IPS-NIHi11 (cell line): ENCODE measurements at places on chromosomes 11 and 22.

DNA sequence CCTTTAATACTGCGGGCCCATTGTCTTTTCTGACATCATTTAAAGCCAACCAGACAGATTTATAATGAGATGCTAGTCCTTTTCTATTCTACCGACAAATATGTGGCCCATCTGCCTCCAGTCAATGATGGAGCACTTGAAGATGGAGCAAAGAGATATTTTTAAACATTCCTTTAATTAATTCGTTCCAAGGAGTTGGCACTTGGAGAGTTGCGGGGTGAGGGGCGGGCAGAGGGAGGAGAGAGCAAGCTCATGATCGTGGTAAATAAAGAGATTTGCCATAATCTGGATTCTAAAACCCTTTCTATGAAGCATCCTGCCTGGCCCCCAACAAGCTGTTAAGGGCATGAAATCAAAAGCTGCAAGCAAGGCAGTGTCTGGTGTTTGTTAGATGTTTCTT is 5.0 kb downstream of the SLC1A2 start:
- no peak for DNase-seq

GRCh38 chr22:19524170-19525115 is at the start of gene CLDN5:
TSS of gene CLDN5 (minus strand) at chr22:19524410. CDS start at chr22:19524255, 155 bp downstream.
- peak; percentile 90 for DNase-seq

GRCh38 chr11:15793043-15793996 is 563.0 kb downstream of the SOX6 start:
- no peak for DNase-seq

- DNase-seq = no peak
Measured at GRCh38 chr11:12411393-12411792, 34.0 kb downstream of the PARVA start.

- DNase-seq = no peak
Measured at GRCh38 chr11:111938687-111939160, 1.6 kb downstream of the DIXDC1 start.

- DNase-seq = no peak
Measured at GRCh38 chr22:36606114-36606513, 77.1 kb upstream of the EIF3D start.

DNA sequence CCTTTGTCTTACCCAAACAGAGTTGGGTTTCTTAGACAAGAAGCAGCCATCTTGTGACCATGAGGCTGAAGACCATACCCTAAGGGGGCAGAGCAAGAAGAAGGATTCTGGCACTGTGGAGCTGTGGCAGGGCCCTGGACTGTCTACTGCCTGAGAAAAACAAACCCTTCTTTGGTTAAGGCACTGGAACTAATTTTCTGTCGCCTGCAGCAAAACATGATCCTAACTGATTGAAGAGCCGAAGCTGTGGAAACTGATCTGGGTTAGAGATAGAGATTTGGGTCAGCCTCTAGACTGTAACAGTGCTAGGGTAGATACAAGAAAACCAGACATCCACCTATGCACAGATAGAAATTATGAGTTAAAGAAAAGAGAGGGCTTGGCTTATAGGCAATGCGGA is 11.3 kb upstream of the ACER3 start:
- no peak for DNase-seq

DNA sequence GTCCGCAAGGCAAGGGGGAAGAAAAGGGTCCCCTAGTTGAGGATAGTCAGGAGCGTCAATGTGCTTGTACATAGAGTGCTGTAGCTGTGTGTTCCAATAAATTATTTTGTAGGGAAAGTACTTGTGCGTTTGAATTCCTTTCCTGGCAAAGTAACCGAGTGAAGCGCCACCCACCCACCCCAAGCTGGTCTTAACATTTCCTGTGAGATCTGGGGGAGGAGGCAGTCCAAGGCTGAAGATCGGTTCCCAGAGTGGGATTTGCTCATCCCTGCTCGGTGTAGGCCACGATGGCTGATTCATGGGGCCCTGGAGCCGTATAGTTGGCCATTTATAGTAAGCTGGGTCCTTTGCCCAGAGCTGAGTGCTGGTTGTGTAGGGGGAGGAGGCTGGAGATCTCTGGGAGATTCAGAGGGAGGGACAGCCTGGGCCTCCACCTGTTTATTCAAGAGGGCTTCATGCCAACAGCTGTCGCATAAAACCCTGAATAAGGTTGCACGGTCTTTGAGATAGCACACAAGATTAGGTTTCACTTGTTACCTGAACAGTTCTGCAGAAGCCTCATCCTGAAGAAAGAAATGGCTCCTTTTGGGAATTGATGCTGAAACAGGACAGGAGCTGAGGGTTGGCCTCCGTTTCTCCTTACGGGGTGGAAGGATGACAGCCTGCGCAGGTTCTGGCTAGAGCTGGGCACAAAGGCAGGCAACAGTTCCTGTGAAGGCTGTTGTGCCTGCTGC is 2.4 kb downstream of the ATF4 start:
- no peak for DNase-seq

GRCh38 chr11:110921742-110922521 is 209.7 kb upstream of the ARHGAP20 start:
- peak; percentile 19 for DNase-seq

GRCh38 chr22:50047346-50047745 is 10.8 kb downstream of the TTLL8 start:
- DNase-seq = no peak

DNA sequence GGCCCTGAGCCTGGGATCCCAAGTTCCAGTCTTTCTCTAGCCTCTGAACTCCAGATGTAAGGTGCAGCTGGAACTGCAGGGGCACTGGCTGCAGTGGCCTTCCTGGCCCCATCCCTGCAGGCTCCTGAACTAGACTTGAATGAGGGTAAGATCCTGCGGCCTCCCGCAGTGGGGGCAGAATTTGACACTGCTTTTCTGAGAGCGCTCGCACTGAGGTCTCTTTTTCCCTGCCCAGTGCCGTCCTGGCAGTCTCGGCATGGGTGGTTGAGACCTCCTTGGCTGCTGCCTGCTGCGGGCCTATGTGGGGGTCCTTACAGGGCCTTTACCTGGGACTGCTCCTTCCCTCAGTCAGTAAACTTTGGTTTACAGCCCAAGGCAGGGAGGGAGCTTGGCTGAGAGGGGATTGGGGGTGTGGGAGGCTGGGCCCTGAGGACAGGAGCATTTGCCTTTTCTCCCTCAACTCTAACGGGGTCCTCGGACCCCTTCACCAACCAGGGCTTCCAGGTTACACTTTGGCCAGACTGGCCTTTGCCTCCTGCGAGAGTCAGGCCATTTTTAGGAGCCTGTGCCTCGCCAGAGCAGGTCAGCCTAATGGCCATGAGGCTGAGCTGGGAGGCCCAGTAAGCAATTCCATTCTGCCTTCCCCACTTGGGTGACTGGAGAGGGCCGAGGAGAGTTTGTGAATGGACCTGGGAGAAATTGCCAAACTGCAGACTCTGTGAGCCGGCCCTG is 35.4 kb downstream of the FAM83F start:
- no peak for DNase-seq

DNA sequence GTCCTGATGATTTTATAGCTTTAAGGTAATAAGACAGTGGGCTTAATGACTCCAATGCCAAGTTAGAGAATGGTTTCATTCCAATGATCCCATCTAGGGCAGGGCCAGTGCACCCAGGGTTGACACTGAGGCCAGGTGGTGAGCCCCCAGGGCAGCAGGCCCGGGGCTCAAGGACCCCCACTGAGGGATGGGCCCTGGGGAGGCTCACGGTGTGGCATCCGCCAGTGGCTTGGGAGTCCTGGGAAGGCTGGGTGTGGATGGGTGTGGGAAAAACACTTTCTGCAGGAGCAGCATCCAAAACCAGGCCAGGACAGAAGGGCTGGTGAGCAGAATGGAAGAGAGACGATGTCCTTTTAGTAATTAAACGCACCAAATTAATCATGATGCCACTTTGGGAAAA is 626.3 kb downstream of the TBC1D22A start:
- no peak for DNase-seq

GRCh38 chr22:48600681-48601080 is 1227.0 kb downstream of the BRD1 start:
- no peak for DNase-seq

DNA sequence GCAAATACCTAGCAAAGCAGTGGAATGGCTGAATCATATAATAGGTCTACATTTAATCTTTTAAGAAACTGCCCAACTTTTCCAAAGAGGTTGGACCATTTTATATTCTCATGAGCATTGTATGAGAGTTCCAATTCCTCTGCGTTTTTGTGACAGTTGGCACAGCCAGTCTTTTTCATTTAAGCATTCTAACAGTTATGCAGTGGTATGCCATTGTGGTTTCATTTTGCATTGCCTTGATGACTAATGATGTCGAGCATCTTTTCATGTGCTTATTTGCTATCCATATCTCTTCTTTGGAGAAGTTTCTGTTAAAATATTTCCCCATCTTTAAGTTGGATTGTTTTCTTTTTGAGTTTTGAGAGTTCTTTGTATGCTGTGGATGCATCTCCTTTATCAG is 38.7 kb downstream of the EIF3F start:
- DNase-seq = no peak

- no peak for DNase-seq
Measured at GRCh38 chr11:75625991-75626888, 42.6 kb downstream of the MAP6 start.

DNA sequence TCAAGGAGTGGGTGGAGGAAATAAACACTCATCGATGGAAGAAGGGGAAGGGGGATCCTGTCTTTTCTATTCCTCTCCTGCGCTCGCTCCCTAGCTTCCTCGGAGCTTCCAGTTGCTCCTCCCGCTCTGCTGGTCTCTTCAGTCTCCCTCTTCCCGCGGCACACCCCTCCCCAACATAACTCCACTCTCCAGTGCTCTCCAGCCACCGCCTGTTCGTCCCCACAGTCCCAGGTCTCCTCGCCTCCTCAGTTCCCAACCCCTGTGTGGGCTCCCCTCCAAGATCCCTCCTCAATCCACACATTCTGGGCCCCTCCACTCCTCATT is 438 bp downstream of the ZW10 start:
- DNase-seq = peak; percentile 37

GRCh38 chr11:117936973-117937372 is 7.8 kb upstream of the TMPRSS13 start:
- DNase-seq = no peak

DNA sequence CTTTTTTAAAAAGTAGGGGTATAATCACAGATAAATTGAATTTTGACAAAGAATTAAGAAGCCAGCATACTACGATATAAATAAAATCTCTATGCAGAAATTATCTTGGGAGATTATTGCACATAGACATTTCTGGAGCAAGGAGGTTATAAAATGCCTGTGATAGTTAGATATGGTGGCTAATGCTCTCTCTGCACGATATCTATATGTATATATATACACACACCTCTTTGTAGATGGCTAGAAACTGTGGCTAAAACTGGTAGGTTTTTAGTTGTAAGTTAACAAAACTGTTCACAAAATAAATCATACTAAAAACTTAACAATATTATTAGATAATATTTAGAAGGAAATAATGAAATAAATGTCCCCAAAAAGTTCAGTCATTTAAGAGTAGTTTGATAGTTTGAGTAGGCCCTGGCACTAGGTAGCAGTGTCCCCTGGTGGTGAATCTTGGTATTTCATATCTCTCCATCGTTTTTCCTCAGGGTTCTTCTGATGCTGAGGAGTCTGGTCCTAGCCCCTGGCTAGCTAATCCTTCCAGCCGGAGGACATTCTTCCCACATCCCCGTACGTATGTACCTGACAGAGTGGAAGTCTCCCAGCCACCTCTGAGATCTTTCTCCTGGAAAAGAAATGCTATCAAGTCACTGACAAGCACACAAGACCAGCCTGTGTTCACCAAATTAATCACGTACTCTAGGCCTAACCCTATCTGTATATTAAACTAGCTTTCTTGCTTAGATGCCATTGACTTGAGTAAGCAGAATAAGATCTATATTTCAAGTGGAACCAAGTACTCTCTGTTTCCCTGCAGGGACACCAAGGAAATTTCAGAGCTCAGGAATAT is 32.2 kb downstream of the ART5 start:
- peak; percentile 77 for DNase-seq

DNA sequence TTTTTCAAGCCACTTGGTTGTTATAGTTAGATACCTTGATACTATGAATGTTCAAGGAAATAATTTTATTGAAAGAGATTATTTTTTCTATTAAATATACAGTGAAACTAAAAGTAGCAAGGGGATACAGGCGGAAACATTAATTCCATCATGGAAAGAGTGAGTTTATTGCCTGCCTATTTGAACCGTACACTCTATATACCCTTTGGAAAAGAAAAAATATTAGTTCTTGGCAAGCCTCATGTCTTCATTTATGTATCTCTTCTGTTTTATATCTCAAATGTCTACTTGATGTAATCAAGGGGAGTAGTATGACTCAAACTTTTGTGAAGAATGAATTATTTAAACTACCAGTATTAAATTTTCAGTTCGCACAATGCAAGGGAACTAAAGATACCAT is 54.0 kb downstream of the GAS2 start:
- no peak for DNase-seq

- DNase-seq = no peak
Measured at GRCh38 chr11:17960091-17960490, 52.8 kb downstream of the SERGEF start.

GRCh38 chr11:128893578-128894285 is 2.6 kb downstream of the KCNJ5 start:
- DNase-seq = no peak

DNA sequence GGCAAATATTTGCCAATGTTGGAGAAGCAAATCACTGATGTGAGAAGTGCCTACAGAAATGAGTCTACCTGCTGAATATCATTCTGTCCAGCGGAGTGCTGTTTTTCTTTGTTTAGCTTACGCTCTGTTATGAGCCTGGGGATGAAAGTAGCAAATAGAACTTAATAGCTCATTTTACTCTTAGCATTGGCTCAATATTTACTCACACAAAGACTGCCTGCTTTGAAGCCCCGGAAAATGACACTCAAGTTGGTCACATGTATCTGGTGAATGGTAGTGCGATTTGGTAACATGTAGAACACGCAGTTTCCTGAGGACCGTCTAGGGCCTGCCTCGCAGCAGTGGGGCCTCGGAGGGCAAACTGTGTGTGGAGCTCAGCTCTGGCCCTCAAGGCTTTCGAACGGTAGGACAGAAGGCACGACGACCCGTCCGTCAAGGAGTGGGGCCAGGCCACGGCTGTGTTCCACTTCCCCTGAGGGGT is 38.9 kb downstream of the TBC1D22A start:
- DNase-seq = no peak

GRCh38 chr11:2205981-2206690 is 34.5 kb upstream of the TH start:
- DNase-seq = no peak

DNA sequence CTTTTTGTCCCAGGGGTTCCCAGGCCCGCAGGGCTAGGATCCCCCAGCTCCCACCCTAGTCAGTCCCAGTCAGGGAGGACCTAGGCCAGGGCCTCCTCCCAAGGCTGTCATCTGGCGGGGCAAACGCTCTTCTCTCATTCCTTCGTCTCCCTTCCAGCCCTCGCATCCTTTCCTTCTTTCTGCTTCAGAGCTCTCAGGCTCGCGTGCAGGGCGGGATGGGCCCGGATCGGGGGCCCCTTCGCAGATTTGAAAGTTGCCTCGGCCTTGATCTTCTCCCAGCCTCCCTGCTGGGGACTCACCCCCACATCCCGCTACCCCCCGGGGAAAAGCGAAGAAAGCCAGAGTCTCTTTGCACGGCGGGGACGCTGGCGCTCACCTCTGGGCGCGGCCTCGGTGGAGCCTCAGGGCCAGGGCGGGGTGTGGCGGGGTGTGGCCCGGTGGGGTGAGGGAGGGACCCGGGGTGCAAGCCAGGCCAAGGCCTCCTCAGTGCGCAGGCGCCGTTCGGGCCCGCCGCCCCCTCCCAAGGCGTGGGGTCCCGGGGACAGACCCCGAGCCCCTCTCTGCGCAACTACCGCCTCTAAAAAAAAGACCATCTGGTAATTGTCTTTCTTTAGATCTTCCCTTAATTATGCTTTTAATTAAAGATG is 14.8 kb upstream of the PAX6 start:
- no peak for DNase-seq
